ENCODE measurements at places on chromosomes 5 and 9.
A peak's percentile ranks its signal among the peaks of the same experiment; 100 is the strongest.

DNA sequence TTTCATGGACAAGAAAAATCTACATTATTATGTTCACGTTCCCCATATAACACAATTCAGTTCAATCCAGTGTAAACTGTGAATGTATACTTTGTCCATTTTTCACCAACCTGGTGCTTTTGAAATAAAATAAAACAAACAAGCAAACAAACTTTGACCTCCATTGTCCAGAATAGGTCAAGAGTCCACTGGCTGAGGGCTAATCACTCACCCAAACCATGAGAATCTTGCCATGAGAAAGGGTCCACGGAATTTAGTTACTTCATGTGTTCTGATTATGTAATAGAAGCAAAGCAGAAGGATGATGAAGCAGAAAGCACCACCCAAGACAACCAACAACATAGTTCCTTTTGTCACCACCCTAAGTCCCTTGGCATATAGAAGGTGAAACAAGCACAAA, 28.7 kb downstream of the DIAPH1 start:
- H3K4me3 ChIP-seq: no peak overlapping the region
- H3K27ac ChIP-seq: no peak overlapping the region
- DNase-seq: no peak
- H3K27me3 ChIP-seq: no peaks in the 10 kb centered on the region

- H3K4me3 ChIP-seq: no peak overlapping the region
- no peak for DNase-seq
- no peaks in the 10 kb centered on the region for H3K27me3 ChIP-seq
- no peak overlapping the region for H3K27ac ChIP-seq
- no peaks in the 10 kb centered on the region for H3K36me3 ChIP-seq
Measured at GRCh38 chr9:83520292-83520691, 17.9 kb downstream of the FRMD3 start.

DNA sequence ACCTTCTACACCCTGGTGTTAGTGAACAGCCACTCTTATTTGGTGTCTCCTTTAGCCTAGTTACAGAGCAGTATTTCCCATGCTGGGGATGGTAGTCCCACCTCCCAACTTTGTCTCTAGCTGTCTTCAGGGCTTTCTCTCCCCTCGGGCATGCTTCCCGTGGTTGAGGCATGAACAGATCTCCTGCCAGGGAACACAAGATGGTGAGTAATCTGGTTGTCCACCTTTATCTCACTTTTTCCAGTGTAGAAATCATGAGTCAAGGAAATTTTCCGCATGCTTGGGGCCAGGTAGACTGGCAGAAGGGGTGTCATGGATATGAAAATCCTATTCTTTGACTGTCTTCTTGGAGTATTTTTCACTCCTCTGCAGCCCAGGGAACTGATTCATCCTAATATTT, 532.9 kb downstream of the ANXA1 start:
- H3K27ac ChIP-seq: no peak overlapping the region
- no peak for DNase-seq
- H3K36me3 ChIP-seq: no peaks in the 10 kb centered on the region

DNA sequence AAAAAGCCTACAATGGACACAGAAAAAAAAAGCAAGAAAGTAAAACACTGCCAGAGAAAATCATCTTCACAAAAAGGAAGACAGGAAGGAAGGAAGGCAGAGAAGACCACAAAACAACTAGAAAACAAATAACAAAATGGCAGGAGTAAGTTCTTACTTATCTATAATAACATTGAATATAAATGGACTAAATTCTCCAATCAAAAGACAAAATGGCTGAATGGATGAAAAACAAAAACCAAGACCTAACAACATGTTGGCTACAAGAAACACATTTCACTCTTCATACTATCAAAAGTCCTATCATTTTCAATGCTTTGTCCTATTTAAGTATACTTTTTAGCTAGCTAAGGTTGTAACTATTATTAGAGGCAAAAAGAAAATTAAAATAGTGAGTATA, 36.9 kb upstream of the HMGCR start:
- H3K27me3 ChIP-seq: no peaks in the 10 kb centered on the region
- DNase-seq: no peak
- H3K36me3 ChIP-seq: no peaks in the 10 kb centered on the region
- H3K27ac ChIP-seq: no peak overlapping the region
- H3K4me1 ChIP-seq: no peaks in the 10 kb centered on the region

GRCh38 chr9:76921165-76921564, 15.3 kb upstream of the PRUNE2 start:
- no peak for DNase-seq
- H3K4me3 ChIP-seq: no peak overlapping the region
- H3K27me3 ChIP-seq: no peaks in the 10 kb centered on the region

DNA sequence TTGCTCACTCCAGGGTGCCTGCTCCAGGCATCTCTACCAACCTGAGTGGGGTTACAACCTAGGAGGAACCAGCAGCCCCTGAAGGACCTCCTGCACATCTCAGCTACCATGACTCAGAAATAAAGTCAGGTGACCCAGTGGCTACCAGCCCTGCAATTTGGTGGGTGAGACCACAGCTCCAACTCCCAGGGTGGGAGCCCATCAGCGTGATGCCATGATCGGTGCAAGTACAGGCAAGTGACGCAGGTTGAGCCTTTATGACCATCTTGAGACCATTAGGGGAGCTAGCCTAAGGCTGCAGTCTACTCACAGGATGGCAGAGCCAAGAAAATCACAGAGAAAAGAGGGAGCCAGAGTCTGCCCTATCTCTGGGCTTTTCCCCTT, 8.6 kb downstream of the SEPTIN8 start:
- H3K4me3 ChIP-seq: no peak overlapping the region
- no peaks in the 10 kb centered on the region for H3K36me3 ChIP-seq
- H3K4me1 ChIP-seq: no peaks in the 10 kb centered on the region

- no peak overlapping the region for H3K4me3 ChIP-seq
- no peaks in the 10 kb centered on the region for H3K27me3 ChIP-seq
- no peak overlapping the region for H3K27ac ChIP-seq
- no peak for DNase-seq
- H3K36me3 ChIP-seq: no peaks in the 10 kb centered on the region
Measured at GRCh38 chr9:110432253-110432652, 94.6 kb upstream of the TXNDC8 start.

GRCh38 chr9:71001780-71002386, 119.5 kb downstream of the TRPM3 start:
- DNase-seq: no peak
- no peaks in the 10 kb centered on the region for H3K36me3 ChIP-seq
- no peaks in the 10 kb centered on the region for H3K27me3 ChIP-seq
- no peak overlapping the region for H3K27ac ChIP-seq
- no peak overlapping the region for H3K4me3 ChIP-seq

- no peaks in the 10 kb centered on the region for H3K36me3 ChIP-seq
- DNase-seq: no peak
- peaks cover 4% of the 10 kb centered on the region for H3K4me1 ChIP-seq
- H3K27ac ChIP-seq: peak overlapping the region; percentile 85
- peak overlapping the region; percentile 61 for H3K4me3 ChIP-seq
- no peaks in the 10 kb centered on the region for H3K27me3 ChIP-seq
Measured at GRCh38 chr5:103561685-103562452, 720 bp downstream of the NUDT12 start.

- no peaks in the 10 kb centered on the region for H3K4me1 ChIP-seq
- no peak overlapping the region for H3K27ac ChIP-seq
- no peak for DNase-seq
- no peaks in the 10 kb centered on the region for H3K36me3 ChIP-seq
Measured at GRCh38 chr5:104295991-104296390, 733.4 kb upstream of the NUDT12 start.

GRCh38 chr5:83780699-83781350, 60.2 kb upstream of the HAPLN1 start:
- DNase-seq: no peak
- H3K27ac ChIP-seq: no peak overlapping the region
- H3K36me3 ChIP-seq: no peaks in the 10 kb centered on the region
- H3K4me1 ChIP-seq: no peaks in the 10 kb centered on the region
- H3K27me3 ChIP-seq: no peaks in the 10 kb centered on the region

DNA sequence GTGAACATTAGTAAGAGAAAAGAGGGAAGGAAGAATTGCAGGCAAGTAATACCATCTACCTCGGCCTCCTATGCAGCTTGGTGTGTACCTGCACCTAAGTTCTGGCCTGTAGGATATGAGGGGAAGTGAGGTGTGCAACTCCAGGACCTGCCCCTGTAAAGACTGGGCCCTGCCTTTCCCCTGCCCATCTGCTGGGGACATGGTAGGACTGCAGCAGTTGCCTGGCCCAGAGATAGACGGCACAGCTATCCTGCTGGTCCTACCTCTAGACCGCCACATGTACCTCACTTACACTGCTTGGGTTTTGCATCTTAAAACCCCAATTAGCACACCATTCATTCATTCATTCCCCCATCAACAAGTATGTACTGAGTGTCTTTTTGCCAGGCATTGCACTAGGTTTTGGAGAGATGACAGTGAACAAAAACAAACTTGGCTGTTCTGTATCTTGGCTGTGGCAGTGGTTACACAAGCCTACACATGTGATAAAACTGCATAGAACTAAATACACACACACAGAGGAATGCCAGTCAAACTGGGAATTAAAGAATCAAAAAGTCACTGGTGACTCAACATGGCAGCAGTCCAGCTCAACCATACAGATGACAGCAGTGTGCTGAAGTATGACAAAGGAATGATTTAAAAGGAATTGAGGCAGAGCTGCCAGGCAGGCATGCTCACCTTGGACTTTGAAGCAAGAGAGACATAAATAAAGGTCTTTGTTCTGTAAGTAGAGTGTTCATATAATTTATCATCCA, 23.3 kb upstream of the MGAT1 start:
- H3K4me1 ChIP-seq: no peaks in the 10 kb centered on the region
- H3K36me3 ChIP-seq: no peaks in the 10 kb centered on the region
- peak overlapping the region; percentile 72 for H3K27ac ChIP-seq

DNA sequence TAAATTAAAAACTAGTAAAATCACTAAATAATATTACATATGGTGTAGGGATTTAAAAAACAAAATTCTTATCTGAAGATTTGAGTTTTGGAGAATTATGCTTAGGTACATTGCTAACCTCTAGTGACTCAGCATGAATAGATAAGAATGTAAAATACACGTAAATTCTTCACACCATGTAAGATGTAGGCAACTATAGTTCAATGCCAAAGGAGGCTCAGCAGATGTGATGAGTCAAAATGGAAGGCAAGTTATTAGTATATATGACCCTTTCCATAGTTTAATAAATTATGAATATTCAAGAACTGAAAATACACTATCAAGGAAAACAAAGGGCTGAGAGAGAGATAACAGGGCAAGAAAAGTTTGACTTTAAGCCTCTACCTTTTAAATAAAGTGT, 79.0 kb downstream of the MRPS30 start:
- H3K27me3 ChIP-seq: no peaks in the 10 kb centered on the region
- no peak overlapping the region for H3K4me3 ChIP-seq
- no peak for DNase-seq
- H3K27ac ChIP-seq: no peak overlapping the region

DNA sequence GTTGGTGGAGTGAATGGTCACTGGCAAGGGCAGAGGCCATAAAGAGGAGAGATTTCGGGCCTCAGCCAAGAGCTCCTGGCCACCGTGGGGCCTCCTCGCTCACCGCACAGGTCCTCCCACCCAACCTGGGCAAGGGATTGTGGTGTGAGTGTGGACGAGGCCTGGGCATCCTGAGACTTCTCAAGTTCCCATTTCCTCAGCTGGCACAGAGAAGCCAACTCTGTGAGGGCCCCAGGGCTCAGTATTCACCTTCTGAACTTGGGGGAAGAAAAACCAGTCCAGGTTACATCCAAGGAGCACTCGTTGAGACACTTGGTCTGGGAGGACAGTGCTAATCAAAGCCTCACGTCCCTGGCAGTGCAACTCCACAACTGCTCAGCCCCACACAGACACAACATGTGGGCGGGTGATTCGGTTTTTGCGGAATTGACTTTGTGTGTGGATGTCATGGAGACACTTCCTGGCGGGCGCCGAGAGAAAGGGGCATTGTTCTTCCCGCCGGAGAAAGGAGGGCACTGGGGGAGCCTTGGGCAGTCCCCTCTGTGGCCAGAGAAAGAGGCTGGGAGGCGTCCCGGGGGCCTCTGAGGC, 28.5 kb upstream of the NKD2 start:
- H3K27ac ChIP-seq: peak overlapping the region; percentile 36
- H3K27me3 ChIP-seq: no peaks in the 10 kb centered on the region
- H3K36me3 ChIP-seq: no peaks in the 10 kb centered on the region
- peak; percentile 14 for DNase-seq
- no peak overlapping the region for H3K4me3 ChIP-seq

DNA sequence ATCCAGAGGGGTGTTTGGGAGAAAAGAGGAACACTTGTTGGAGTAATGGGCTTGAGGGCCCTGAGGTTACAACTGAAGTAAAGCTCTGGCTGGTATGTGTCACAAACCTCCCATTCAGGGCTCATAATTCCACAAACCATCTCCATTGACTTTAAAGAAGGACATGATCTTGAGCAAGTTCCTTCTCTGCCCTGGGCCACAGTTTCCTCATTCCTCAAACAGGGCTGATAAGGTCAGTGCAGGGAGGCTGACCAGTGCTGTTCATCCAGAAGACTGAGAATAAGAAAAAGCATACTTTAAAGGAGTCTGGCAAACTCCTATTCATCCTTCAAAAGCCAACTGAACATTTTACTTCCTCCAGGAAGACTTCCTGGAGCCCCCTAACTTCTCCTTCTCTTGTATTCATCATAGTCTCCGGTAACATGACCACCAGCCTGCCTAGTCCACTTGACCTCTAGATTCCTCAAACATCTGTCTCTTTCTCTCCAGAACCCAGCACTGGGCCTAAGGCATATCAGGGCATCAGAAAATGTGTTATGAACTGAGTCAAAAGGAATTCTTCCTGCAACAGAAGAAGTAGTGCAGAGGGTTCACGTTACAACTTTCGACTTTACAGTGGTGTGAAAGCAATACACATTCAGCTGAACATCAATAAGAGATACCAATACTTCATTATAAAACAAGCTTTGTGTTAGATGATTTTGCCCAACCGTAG, 20.7 kb upstream of the PTPN3 start:
- H3K36me3 ChIP-seq: no peaks in the 10 kb centered on the region
- no peaks in the 10 kb centered on the region for H3K27me3 ChIP-seq
- no peak overlapping the region for H3K27ac ChIP-seq
- no peaks in the 10 kb centered on the region for H3K4me1 ChIP-seq

DNA sequence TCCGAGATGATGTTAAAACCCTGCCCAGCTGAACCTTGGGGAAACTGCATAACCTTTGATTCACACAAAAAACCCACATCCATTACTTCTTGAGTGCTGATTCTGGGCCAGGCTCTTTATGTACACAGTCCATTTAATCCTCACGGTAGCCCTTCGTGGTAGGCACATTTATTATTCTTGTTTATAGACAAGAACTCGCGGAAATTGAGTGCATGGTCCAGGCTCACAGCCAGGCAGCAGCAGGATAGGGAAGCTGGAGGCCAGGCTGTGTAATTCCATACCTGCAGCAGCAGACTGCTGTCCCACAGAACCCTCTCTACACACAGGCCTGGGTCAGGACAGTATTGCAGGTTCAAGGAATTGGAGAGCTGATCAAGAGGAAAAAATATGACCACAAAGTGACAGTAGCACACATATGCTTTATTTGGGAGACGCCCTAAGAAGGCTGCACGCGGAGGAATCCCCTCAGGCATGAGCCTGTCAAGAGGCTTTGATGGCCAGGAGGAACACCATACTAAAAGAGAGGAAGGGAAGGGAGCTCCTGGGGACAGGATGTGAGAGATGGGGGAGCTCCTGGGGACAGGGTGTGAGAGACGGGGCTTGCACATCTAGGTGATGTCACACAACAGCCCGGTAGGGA, 28.4 kb upstream of the FAM120A start:
- no peaks in the 10 kb centered on the region for H3K27me3 ChIP-seq
- DNase-seq: no peak
- no peak overlapping the region for H3K4me3 ChIP-seq

GRCh38 chr5:30768056-30768690, 425.3 kb upstream of the CDH6 start:
- no peaks in the 10 kb centered on the region for H3K4me1 ChIP-seq
- no peak overlapping the region for H3K4me3 ChIP-seq
- DNase-seq: no peak
- H3K36me3 ChIP-seq: no peaks in the 10 kb centered on the region
- no peaks in the 10 kb centered on the region for H3K27me3 ChIP-seq
